Activated T-cell treated with anti-CD3 and anti-CD28 coated beads for 48 hours (primary cell): ENCODE measurements at places on chromosomes 6 and 20.

DNA sequence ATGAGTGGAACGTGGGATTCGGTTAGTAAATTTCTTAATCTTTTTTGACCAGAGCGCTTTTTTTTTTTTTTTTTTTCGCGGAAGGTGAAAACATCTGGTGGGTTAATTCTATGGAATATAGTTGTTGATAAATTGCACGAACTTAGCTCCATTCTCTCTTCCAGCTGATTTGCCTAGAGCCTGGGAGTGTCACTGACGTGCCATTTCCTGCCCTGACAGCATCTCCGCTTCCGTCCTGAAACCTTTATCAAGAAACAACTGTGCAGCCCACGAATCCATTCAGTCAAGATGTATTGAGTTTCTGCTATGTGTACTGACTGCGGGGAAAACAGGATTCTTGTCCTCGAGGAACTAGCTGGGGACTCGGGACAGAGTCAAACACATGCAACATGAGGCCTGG lies 59.5 kb upstream of the TGM3 start:
- no peak for DNase-seq

DNA sequence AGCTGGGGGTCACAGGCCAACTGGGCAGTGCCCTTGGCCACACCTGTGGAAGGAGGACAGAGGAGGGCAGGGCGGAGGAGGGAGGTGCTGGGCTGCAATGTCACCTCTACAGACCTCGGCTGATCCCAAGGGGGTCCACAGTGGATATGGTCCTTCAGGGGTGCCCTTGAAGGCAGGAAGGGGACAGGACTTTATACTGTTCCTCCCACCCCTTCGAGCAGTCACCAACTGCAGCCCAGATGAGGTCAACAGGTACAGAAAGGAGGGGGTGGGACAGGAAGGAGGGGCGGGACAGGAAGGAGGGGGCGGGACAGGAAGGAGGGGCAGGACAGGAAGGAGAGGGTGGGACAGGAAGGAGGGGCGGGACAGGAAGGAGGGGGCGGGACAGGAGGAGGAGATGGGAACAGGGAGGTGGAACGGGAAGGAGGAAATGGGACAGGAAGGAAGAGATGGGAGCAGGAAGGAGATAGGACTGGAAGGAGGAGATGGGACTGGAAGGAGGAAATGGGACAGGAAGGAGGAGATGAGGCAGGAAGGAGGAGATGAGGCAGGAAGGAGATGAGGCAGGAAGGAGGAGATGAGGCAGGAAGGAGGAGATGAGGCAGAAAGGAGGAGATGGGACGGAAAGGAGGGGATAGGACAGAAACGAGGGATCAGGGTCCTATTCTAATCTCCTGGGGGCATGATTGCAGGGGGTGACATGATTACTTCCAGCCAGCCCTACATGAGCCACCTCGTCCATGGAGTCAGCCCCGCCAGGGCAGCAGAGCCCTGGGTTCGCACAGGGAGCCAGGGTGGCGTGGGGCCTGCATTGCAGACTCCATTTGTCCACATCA lies 19.4 kb upstream of the MRGBP start:
- DNase-seq: peak; percentile 49

DNA sequence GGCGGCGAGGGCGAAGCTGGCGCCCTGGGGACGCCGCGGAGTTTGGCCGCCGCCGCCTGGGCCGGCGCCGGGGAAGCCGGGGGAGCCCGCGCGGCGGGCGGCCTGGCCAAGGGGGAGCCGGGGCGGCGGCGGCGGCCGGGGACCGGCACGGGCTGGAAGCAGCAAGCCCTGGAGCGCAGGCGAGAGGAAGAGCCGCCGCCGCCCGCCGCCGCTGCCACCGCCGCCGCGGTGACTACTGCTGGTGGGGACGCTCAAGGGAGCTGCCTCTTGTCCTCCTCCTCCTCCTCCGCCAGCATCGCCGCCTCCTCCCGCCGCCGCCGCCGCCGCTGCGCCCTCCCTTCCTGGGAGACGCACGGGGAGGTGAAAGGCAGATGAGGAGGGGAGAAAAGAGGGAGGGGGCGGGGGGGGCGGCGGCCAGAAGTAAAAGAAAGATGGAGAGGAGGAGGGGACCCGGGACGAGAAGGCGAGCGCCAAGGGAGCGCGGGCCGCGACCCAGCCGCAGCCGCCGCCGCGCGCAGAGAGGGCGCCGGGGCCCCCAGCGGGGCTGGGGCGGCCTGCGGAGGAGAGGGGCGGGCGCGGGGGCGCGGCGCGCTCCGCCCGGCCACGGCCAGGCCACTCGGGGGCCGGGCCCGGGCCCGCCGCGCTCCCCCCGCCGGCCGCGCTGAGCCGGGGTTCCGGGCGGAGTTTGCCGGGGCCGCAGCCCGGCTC lies 846 bp downstream of the PDE10A start:
- no peak for DNase-seq

DNA sequence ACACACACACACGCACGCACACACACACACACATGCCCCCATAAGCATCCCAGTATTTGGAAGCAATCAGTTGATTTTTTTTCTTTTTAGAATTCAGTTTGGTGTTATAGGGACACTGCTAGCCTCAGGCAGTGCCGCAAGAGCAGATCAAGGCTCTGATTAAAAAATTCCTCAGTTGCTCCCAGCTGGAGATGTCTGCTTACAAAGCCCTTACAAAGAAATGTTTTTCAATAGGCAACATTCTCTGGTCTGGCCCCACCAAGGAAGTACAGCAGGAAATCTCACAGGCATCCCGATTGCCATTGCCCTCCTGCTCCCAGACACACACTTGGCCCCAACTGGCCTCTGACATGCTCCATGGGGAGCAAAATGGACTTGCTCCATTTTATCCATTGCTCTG lies 22.9 kb upstream of the CD83 start:
- no peak for DNase-seq

GRCh38 chr20:17648791-17649730 lies 33.0 kb downstream of the RRBP1 start:
- no peak for DNase-seq

GRCh38 chr20:37540001-37540400 lies 12.3 kb upstream of the BLCAP start:
- no peak for DNase-seq

DNA sequence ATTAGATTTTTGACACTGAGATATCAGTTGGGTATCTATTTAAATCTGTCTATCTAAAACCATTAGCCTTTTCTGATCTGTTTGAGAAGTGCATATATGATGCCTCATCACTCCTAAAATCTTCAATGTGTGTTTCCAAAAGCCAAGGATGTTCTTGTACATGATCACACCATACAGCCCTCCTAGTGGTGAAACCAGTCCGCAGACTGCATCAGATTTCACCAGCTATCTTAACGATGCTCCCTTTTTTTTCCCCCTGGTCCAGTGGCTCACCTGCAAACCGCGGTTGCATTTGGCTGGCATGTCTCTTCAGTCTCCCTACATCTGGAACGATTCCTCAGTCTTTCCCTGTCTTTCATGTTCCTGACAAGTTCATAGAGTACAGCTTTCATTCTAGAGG lies 4.0 kb downstream of the KIZ start:
- no peak for DNase-seq

GRCh38 chr6:18829272-18829870 lies 442.2 kb downstream of the RNF144B start:
- no peak for DNase-seq

GRCh38 chr6:11975353-11975977 lies 36.6 kb upstream of the HIVEP1 start:
- no peak for DNase-seq

DNA sequence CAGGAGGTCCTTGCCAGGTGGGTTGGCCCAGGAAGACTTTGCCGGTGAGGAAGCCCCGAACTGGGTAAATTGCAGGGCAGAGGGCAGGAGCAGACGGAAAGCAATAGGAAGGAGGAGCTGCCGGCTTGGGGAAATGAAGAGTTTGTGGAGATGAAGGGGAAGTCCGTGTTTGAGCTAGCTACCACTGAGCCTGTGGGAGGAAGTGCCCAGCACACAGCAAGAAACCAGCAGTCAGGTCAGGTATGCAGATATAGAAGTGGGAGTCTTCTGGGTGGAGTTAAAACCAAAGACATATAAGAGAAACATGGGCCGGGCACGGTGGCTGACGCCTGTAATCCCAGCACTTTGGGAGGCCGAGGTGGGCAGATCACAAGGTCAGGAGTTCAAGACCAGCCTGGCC lies 34.7 kb downstream of the CD24 start:
- DNase-seq: no peak

DNA sequence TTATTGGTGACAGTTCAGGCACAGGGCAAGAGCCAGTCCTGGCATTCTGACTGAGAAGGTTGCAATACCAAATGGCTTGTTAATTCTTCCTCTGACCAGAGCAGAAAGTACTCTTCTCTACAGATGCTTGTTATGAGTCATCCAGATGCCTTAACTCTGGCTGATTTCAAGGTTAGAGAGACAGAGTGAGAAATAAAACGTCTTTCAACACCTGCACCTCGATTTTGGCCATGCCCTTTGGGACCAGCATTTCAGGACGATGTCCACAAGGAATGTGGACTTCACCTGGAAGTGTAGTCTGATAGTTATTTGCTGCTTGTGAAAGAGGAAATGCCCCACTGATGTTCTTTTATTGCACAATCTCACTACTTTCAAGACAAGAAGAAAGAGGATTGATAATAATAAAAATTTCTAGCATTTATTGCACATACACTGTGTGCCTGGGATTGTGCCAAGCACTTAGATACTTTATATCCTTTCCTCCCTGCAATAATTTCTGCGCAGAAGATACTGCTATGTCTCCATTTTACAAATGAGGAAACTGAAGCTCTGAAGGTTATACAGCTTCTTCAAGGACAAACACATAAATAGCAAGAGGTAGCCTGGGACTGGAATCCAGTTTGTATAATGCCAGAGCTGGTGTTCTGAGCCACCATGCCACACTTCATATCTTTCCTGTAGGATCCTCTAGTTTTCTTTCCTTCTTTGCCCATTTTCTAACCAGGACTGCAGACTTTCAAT lies 33.5 kb upstream of the MCM3 start:
- no peak for DNase-seq

- no peak for DNase-seq
Measured at GRCh38 chr6:73058736-73059135, 166.6 kb downstream of the KHDC1L start.

DNA sequence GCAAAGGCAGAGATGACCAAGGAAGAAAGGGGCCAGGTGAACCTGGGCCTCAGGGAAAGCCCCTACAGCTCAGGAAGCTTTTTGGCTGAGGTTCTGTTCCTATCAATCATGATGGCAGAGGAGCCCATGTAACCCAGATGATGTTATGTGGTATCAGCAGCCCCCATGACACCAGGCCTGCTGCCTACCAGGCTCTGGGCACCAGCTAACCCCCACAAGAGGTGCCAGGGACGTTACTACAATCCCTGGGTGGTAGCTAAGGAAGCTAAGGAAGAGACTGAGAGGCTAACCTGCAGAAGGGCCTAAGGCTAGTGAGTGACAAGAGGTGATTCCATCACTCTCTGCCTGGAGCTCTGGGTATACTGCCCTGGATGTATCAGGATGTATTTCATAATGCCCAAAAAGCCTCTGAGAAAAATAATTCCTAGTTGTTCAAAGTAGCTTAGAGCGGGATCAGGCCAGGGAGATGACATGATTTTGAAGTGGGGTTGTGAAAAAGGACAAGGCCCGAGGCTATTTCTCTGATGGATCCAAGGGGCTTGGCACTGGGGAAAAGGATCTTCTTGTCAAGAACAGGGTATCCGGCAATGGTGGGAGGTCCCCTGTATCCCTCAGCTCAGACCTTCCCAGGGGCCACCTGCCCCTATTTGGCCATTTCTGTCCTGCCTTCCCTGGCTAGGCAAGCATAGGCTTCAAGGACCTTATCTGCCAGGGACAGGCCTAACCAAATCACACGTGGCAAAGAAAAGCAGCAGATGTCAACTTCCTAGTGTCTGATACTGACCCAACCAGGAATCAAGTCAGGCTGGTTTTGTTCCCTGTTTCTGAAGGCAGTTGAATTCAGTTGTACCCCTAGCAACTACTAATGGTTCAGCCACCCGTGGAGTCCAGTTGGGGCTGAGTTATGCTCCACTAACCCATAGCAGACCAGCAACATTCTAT lies 41.3 kb downstream of the PANK2 start:
- no peak for DNase-seq

DNA sequence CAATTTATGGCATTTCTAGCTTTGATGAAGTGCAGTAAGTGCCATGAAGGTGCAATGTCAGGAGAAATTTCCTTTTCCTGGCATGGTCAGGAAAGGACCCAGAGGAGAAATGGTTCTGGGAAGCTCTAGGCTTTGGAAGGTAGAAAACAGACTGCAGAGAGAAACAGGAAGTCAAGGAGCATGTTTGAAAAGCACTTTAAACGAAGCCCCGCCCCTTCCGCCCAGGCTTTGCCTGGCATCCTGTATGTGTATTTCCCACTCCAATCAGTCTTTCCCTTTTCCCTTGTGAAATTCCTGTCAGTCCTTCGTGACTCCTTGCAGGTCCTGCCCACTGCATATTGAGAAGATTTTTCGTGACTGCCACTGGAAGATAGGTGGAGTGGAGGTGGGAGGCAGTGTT lies 320.9 kb upstream of the SASH1 start:
- DNase-seq: no peak

GRCh38 chr6:163200289-163200688 lies 214.2 kb upstream of the QKI start:
- no peak for DNase-seq

DNA sequence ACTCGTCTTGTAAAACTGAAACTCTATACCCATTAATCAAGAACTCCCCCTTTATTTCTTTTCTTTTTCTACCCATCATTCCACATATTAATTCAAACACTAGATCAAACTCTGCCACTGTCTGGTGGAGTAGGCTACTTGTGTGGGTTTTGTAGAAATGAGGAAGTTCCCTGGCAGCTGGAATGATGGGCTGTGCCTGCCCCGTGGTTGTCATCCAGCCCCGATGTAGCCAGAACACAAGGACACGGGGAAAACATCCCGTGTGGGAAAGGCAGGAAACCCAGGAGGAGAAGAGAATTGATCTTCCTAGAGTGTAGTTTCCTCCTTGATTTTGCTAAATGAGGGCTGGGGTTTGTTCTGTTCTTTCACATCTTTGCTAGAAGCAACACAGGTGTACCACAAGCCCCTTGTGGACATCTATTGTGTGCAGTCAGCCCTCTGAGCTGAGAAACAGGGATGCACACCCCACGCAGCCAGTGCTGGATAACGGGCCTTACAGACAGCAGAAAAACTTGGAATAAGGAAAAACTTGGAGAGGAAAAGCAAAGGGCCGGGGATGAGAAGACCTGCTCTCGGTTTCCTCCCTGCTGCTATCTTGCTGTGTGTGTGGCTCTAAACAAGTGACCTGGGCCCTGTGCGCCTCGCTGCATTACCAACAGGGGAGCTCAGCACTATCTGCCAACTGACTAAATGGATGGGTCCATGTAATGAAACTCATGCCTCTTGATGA lies 88.0 kb downstream of the SCML4 start:
- no peak for DNase-seq

- DNase-seq: no peak
Measured at GRCh38 chr6:151875524-151875923, 68.0 kb downstream of the ESR1 start.
